ENCODE measurements at places on chromosomes 2 and 18. TPM values are rescaled to one million over a fixed set of nuclear protein-coding genes. Genes with fewer than 3 reads are reported as not detected.

Gene STPG4
- total RNA-seq = 0.33 TPM

Gene CAD
- 41.3 TPM for total RNA-seq

Gene LRATD1
- not detected for total RNA-seq

Gene GPR45
- not detected for total RNA-seq

Gene DCDC2C
- total RNA-seq = not detected

Gene SIX3
- not detected for total RNA-seq

Gene FOXI3
- not detected for total RNA-seq

Gene YES1
- 99.0 TPM for total RNA-seq

Gene ADCYAP1
- not detected for total RNA-seq

Gene SERPINB2
- 2.2 TPM for total RNA-seq

Gene KRTCAP3
- total RNA-seq = not detected

Gene CNRIP1
- 25.3 TPM for total RNA-seq

Gene PAX3
- total RNA-seq = 189 TPM

Gene PEX13
- total RNA-seq = 16.0 TPM

Gene TBR1
- under 0.01 TPM for total RNA-seq

Gene CNDP1
- total RNA-seq = not detected

Gene DNAJC5G
- total RNA-seq = not detected

Gene KIAA2012
- not detected for total RNA-seq

Gene TMEM37
- total RNA-seq = not detected

Gene CCDC142
- total RNA-seq = 24.1 TPM

Gene CAPN14
- total RNA-seq = 0.33 TPM

Gene ANKRD29
- 0.34 TPM for total RNA-seq

Gene SLC4A3
- total RNA-seq = 3.3 TPM

Gene CCL20
- 1.0 TPM for total RNA-seq

Gene LAMA1
- total RNA-seq = 231 TPM

Measured in melanocyte of skin (primary cell).